Activated CD4-positive, CD25-positive, alpha-beta regulatory T cell treated with anti-CD3 and anti-CD28 coated beads, Interleukin-2, amount 50 U/mL, for 16 hours (primary cell): ENCODE measurements at places on chromosomes 3 and 15.

DNA sequence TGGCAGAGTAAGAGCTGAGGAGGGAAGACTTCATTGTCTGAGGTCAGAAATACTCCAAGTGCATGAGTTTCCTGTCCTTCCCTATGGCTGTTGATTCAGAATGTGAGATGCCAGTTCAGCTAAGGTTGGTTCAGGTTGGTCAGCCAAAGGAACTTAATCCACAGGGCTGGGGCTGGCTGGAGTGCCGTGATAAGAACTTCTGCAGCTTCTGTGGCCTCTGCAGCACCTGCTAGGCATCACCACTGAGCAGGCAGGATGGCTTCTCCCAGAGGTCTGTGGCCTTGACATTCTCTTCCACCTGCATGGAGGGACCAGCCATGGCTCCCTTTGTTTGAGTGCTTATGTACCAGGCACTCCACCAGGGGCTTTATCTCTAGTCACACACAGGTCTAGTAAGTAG, 109.5 kb upstream of the PLXNA1 start:
- DNase-seq, result no peak

GRCh38 chr15:70852501-70853317, 1.2 kb downstream of the LARP6 start:
- no peak for DNase-seq

DNA sequence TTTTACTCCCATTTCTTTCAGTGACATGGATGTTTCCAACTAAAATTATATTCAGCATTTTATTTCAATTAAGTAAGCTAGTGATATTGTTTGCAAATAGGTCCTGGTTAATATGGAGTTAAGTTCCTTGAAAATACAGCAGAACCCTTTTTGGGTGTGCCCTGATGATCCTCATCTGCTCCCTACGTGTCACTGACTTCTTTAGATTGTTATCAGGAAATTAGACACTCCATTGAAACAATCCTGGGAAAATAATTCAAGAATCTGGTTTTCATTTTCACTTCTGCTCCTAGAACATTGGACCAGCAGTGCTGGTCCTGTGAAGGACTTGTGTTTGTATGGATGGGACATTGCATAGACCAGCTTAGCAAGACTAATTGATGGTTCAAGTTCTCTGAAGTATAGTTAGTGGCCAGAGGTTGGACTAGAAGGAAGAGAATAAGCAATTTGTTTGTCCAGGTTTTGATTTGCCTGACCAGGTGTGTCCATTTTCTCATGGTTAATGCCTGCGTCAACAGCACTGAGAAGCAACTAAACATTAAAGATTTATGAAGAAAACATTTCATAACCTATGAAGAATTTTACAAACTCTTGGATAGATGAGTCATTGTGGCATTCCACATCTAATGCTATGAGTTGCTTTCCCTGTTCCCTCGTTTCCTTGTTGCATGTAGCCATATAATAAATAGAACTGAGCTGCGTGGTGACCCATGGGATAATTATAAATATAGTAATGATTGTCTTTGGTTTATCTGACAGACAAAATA, 95.8 kb downstream of the ZPLD1 start:
- no peak for DNase-seq

GRCh38 chr3:138588445-138588844, 5.6 kb downstream of the CEP70 start:
- DNase-seq, result no peak

- no peak for DNase-seq
Measured at GRCh38 chr3:24227635-24228034, 267.0 kb downstream of the THRB start.

GRCh38 chr15:83595191-83595590, 58.7 kb upstream of the ADAMTSL3 start:
- no peak for DNase-seq

- no peak for DNase-seq
Measured at GRCh38 chr15:29682781-29683180, 139.5 kb downstream of the TJP1 start.

GRCh38 chr15:76898102-76898501, 7.0 kb downstream of the SCAPER start:
- no peak for DNase-seq

DNA sequence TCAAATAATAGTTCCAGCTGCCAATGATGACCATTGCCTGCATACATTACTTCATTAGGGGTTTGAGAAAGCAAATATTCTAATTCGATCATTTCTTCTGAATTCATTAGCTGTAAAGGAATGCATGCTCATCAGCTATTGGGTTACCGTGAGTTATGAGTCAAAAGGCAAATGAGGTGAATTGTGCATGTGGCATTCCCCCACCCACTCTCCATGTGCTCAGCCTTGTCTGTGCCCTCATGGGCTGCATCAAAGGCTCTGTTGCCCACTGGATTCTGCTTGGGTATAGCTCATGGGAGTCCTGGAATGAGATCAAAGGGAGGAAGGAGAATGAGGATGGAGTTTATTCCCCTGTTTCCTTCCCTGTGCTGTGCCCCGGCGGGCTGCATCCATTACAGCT, 99.3 kb upstream of the CHRNA7 start:
- no peak for DNase-seq

GRCh38 chr15:98860281-98861041, 147.1 kb downstream of the PGPEP1L start:
- no peak for DNase-seq

GRCh38 chr3:41848753-41849574, 112.9 kb downstream of the ULK4 start:
- DNase-seq, result no peak

DNA sequence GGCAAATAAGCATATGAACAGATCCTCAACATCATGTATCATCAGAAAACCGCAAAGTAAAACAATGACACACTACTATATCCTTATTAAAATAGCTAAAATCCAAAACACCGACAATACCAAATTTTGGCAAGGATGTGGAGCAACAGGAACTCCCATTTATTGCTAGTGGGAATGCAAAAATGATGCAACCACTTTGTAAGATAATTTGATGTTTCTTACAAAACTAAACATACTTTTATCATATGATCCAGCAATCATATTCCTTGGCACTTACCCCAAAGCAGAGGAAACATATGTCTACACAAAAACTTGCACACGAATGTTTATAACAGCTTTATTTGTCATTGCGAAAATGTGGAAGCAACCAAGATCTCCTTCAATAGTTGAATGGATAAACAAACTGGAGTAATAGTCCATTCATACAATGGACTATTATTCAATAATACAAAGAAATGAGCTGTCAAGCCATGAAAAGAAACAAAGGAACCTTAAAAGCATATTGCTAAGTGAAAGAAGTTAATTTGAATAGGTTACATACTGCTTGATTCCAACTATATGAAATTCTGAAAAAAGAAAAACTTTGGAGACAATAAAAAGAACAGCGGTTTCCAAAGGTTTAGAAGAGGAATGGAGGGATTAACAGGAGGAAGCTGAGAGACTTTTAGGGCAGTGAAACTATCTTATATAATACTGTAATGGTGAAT, 172.0 kb downstream of the VPS13C start:
- no peak for DNase-seq

DNA sequence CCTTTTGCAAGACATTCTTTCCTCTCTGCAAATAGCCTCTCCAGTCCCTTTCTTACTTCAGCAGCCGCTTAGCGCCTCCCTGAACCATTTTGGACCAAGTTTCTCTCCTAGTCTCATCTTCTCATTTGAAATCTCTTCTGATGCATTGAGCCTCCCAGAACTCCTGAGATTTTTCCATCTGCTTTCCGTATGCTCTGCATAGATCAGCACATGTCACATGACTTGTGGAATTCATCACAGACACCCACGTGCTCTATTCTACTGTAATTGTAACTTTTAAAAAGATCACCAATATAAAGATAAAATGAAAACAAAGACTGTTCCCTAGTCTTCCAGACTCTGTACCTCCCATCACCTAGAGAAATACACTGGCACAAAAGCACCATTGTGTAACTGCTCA, 100.7 kb downstream of the GADL1 start:
- no peak for DNase-seq

DNA sequence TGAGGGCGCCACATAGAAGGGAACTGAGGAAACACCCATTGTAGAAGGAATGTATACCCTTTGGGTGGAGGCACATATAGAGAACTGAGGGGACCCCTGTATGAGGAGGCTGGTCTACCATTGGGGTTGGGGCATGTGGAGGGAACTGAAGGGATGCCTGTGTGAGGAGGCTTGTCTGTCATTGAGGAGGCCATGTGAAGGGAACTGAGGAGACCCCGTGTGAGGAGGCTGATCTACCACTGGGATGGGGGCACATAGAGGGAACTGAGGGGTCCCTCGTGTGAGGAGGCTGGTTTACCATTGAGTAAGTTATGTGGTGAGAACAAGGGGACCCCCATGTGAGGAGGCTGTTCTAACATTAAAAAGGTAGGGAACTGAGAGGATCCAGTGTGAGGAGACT, 156.1 kb downstream of the FBLN2 start:
- no peak for DNase-seq

- no peak for DNase-seq
Measured at GRCh38 chr15:31131853-31132375, 30.4 kb upstream of the TRPM1 start.

GRCh38 chr3:56856752-56857151, 55.0 kb upstream of the ARHGEF3 start:
- no peak for DNase-seq

DNA sequence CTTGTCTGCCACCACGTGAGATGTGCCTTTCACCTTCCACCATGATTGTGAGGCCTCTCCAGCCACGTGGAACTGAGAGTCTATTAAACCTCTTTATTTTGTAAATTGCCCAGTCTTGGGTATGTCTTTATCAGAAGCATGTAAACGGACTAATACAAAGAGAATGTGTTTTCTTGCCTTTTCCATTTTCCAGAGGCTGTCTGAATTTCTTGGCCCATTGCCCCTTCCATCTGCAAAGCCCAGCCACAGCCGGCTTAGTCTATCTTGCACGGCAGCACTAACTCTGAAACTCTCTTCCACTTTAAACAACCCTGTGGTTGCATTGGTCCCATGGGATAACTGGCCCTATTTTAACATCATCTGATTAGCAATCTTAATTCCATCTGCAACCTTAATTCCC, 215.3 kb downstream of the LRTM1 start:
- no peak for DNase-seq

DNA sequence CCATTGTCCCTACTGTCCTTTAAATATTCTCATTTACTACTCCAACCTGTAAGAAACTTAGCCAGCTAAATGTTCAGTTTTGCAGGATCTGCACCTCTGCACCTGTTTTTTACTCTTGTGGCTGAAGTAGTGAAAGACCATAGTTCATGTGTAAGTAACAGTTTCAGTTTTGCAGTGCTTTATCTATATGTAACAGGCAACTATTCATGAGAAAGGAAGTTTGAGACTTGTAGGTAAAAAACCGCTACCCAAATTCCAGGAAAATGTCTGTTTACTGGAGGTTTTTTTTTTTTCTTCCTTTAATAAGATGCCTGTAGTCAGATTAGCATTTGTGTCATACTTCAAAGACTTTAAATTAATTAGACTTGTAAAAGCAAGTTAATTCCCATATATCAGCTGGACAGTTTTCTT, 25.4 kb upstream of the MBNL1 start:
- DNase-seq, result no peak

DNA sequence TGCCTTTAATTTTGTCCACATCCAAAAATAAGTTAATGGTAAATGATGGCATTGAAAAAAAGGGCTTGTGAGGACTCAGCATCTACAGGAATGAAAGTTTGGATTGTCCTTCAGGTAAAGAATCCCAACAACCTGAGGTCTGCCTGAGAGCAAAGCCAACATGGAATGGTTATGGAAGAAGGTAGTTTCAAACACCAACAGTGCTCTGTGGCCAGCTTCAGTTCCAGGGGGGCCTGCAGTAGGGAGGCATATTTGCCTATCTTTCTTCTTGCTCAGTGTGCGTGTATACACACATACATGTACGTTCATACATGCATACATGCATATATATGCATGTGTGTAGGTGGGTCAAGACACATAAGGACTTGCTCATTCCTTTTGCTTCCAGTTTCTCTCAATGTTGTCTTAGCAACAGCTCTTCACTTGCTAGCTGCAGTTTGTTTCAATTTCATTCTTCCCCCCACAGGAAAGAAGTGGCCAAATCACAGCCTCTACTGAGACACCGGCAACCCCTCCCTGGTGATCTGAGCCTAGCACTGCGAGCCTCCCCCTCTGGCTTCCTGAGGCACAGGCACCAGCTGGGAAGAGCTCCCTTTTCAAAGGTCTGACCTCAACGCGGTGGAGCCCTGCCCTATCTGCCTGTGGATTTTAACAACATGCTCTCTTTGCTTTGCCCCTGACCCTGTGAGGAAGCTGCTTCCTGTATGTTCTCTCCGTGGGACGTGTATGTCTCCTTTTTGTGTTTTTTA, 146.2 kb downstream of the KLF13 start:
- DNase-seq, result no peak

GRCh38 chr3:124579641-124580040, 150.6 kb upstream of the UMPS start:
- DNase-seq, result no peak

- DNase-seq, result no peak
Measured at GRCh38 chr3:18149386-18149785, 275.8 kb downstream of the SATB1 start.

GRCh38 chr15:40436892-40437751, 3.6 kb upstream of the BAHD1 start:
- no peak for DNase-seq

- DNase-seq, result no peak
Measured at GRCh38 chr3:37103103-37103808, 71.1 kb downstream of the LRRFIP2 start.

- DNase-seq, result no peak
Measured at GRCh38 chr3:54835701-54836100, 92.2 kb downstream of the LRTM1 start.

- DNase-seq, result no peak
Measured at GRCh38 chr3:182129740-182130139, 418.0 kb downstream of the SOX2 start.

DNA sequence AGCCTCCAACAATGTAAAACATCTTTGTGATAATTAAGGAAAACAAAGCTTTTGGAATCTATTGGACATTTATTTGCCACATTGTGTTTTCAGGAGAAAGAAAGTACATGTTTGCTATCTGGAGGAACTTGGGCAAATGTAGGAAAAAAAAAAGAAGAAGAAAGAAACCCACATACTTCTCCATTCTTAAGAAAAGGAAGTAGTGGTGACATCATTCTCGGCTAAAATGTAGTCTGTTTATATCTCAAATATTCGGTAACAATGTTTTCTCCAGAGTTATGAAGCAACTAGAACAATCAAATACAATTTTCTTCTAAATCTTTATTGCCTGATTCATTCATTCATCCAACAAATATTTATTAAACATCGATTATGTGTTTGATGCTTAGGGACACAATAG, 2.3 kb upstream of the TGFBR2 start:
- DNase-seq, result no peak

- no peak for DNase-seq
Measured at GRCh38 chr15:101332061-101332467, 37.0 kb upstream of the SNRPA1 start.

DNA sequence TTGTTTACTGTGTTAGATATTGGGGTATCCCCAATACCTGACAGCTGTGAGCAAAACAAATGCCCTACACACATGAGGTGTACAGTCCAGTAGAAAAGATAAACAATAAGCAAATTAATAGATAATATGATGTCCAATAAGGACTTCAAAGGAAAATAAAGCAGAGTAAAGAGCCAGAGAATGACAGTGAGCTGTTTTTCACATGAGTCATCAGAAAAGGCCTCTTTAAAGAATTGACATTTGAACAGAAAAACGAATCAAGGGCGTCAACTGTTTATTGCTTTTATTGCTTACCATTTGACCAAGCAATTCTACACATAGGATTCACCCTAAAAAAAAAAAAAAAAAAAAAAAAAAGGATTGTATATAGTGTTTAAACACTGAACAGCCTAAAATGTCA, 96.6 kb upstream of the FLNB start:
- DNase-seq, result no peak
